DMS79 treated with DMSO at 0.1 percent for 48 hours (cell line): ENCODE measurements at places on chromosomes 16 and 17.

DNA sequence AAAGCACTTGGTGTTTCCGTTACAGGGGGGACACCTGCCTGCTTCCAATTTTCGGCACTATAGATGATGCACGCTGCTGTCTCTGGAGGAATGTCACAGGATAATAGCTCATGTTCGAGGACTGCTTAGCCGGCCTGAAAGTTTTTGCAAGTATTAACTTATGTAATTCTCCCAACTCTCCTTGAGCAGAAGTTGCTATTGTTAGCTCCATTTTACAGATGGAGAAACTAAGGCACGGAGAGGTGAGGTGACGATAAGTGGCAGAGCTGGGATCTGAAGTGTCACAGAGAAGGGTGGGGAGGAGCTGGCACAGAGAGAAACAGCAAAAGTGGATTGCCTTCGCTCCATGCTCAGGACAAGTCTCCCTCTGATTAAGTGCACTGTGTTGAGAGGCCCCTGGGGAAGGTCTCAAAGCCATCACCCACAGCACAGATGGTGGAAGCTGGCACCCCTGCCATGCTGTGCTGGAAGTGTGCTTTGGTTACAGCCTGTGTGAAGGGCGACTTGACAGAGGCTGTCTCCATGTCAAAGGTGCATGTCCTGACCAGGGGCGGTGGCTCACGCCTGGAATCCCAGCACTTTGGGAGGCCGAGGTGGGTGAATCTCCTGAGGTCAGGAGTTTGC is 40.8 kb upstream of the MEAK7 start:
- no peak for DNase-seq

DNA sequence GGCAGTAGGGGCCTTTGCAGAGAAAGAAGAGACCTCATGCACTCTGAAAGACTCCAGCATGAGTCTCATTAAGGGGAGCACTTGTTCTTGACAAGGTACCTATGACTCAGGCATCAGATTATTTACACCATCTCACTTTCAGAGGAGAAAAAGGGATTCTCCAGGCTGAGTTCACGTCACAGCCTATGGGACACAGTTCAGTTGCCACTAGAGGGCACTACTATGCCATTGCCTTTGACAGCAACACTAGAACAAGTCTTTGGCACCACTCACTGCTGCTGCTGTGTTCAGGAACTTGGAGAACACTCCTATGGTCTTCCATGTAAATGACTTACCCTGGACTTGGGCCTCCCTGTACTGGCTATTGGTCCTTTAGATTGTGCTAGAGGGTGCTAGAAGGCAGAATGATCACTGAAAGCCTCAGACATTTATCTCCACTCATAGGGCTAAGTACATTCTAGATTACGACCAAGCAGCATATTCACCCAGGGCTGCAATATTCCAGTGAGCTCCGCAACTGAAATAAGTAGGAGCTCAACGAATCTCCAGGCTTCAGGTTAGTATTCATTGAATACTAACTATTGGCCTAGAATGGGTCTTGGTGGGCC is 225.1 kb upstream of the CA10 start:
- DNase-seq = no peak

DNA sequence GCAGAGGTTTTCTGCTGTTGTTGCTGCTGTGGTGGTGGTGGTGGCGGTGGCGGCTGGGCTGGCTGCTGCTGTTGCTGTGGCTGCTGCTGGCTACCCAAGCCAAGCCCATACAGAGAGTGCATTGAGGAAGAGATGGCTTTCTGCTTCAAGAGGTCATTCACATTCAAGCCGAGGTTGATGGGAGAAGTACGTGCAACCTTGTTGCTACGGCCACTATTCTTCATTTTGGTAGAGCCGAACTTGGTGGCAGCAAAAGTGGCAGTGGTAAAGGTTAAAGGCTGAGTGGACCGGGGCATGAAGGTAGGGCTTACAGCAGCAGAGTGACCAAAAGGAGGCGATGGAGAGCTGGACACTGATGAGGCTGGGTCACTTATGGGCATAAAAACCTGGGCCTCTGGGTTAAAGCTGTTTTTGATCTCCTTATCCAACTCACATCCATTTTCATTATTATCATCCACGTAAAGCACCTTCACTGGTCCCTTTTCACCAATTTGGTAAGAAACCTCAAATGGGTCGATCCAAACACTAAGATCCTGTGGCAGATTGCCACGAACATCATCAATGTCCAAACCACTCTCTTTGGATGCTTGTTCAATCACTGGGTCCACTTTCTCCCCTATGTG is 2.8 kb downstream of the TOB1 start:
- no peak for DNase-seq

DNA sequence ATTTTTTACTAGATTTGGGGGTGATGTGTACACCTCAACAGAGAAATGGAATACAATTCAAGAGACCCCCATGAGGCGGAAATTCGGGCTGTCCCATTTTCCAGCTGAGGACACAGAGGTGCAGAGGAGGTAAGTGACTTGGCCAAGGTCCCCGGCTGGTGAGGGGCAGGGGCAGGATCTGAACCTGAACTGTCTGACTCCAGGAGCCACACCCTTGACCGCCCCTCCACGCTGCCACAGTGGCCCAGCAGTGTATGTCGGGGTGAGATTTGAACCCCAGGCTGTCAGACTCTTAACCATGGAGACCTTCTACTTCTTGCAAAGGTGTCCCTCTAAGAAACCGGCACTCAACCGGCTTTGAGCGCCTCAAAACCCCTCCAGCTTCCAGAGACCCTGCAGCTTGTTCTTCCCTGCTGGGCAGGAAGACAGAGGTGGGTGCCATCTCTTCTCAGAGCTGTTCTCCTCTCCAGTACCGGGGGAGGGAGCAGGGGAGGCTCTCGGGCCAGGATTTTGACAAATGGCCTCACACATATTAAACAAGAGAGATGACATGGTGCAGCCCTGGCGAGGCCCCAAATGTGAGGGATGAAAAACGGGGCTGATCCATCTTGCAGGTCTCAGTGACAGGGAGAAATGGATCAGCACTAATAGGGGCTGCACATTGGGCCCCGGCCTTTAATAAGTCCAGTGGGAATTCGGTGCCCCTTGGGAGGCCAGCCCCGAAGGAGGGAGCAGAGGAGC is 222.3 kb downstream of the GSG1L start:
- no peak for DNase-seq

DNA sequence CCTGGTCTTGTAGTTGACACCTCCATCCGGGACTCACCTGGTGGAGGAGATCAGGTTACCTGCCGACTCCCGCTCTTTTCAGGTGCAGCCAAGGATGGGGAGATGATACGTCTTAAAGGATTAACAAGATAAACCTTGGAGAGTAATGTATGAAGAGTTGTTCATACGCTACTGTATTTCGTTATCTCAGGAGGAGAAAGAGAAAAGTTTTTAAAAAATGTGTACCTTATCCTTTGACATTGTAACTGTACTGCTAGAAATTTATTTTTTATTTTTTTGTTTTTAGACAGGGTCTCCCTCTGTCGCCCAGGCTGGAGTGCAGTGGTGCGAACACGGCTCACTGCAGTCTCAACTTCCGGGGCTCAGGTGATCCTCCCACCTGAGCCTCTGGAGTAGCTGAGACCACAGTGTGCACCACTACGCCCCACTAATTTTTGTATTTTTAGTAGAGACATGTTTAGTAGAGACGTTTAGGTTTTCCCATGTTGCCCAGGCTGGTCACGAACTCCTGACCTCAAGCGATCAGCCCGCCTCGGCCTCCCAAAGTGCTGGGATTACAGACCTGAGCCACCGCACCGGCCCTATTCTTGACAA is 764 bp upstream of the SMURF2 start:
- peak; percentile 17 for DNase-seq

- no peak for DNase-seq
These were observed 37.2 kb downstream of the CDK5R1 start for GRCh38 chr17:32523827-32524552.

DNA sequence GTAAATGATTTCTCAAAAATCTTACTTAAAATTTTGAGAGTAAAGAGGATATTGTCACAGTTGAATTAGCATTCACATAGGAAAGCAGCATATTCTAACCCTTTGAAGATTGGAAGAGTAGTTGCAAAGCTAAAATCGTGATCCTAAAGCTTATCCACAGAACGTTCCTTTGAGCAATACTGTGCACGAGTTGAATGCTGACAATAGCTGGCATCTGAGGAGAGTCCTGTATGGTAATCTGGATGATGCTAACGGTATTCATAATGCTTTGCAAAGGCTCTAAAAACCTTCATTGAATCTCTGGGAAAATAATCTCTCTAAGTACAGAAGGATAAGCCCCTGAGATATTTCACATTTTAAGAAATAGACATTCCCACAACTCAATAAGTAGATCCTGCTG is 354.6 kb downstream of the CDH8 start:
- DNase-seq = no peak

DNA sequence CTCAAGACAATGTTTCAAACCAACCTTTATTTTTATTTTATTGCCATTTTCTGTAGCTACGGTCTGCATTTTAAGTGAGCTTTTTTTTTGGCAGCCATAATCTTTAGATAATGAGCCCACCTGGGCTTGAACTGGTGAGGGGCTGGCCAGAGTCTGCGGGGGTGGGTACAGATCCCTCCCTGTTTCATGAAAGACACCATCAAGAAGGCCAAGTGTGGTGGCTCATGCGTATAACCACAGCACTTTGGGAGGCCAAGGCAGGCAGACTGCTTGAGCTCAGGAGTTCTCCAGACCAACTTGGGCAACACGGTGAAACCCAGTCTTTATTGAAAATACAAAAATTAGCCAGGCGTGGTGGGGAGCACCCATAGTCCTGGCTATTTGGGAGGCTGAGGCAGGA is 113.7 kb downstream of the CPPED1 start:
- DNase-seq = no peak

DNA sequence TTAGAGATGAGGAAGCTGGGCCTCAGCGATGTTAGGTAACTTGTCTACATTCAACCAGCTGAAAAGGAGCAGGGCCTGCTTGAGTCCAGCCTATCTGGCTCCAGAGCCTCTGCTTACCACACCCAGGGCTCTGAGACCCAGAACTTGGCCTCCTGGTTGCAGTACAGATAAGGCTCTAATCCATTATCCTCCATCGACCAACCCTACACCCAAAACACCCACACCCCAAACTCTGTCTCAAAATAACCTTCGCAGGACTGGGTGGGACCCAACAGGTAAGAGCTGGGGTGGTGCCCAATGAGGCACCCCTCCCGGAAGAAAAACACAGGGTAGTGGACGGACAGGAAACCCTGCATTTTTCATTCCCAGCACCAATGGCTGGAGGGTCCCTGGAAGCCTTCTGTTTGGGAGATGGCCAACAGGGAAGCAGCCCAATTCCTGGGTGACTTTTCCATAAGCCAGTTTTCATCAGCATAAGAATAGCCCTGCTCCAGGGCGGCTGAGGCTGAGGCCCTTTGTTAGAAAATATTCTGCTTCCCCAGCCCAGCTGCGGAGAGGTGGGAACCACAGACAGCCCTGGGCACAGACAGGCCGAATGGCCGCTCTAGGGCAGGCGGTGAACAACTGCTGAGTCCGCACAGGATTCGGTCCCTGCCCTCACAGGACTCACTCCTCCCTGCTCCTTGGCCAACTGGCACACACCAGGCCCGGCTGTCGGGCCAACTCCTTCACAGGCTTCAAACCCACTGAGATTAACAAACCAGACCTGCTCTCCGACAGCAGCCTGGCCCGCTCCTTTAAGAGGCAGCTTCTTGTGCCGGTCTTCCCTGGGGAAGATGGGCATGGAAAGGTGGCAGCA is 9.8 kb downstream of the SMIM5 start:
- DNase-seq = no peak

- peak; percentile 98 for DNase-seq
These were observed 23.0 kb downstream of the SUPT6H start for GRCh38 chr17:28684963-28685362.

GRCh38 chr17:13594762-13595598 is 6.7 kb downstream of the HS3ST3A1 start:
- DNase-seq = no peak

- DNase-seq = no peak
These were observed 1.4 kb downstream of the ZSWIM7 start for GRCh38 chr17:15998031-15998562.

DNA sequence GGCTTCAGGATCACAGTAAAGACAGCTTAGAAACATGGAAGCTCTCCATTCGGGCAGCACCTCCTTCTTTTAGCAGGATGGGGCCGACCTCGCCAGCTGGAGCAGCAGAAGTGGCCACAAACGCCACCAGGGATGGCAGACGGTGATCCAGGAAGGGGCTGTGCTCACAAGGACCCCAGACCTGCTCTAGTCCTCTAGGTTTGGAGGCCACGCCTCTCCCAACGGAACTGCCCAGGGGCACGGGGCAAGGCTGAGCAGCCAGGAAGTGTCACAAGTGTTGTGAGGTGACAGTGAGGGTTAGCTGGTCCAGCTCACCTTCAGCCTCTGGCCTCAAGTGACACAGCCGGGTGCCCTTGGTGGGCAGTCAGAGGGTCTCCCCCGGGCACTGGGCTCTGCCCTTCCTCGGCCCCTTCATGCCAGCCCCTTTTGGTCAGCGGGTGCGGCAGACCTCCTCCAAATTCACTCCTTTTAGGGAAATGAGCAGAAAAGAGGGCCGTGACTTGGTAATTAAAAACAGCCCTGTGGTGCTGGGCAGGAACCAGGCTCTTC is 20.4 kb downstream of the CEP295NL start:
- DNase-seq = no peak

DNA sequence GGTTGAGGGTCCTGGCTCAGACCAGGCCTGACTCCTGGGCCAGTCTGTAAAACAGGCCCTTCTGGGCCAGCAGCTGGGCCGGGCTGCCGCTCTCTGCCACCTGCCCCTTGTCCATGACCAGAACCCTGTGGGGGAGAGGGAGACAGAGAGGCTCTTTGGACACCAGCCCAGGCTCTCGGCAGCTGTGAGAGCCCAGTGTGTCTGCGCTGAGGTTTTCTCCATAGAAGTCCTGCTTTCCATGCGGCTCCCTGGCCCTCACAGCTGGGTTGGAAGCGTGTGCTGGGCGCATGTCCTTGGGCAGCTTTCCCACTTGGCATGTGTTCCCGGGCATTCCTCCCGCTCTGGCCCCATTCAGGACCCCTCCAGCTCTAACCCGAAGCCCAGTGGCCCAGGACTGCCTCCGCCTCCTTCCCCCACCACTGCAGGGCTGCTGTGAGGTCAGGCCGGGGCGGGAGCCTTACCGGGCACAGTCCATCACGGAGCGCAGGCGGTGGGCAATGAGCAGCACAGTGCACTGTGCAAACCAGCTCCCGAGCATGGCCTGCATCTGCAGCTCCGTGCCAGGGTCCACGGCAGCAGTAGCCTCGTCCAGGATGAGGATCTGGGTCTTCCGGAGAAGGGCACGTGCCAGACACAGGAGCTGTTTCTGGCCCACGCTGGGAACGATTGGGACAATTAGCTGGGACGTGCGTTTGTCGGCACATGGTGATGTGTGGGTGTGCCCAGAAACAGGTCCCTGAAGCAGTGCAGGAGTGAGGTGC is 73.0 kb downstream of the ABCC6 start:
- no peak for DNase-seq

- peak; percentile 2 for DNase-seq
These were observed 19.3 kb downstream of the PLD6 start for GRCh38 chr17:17186551-17187505.

- DNase-seq = peak; percentile 19
These were observed 6.9 kb downstream of the PHOSPHO1 start for GRCh38 chr17:49223517-49224197.

- DNase-seq = no peak
These were observed 2.1 kb upstream of the ATP2A1 start for GRCh38 chr16:28876019-28876659.

DNA sequence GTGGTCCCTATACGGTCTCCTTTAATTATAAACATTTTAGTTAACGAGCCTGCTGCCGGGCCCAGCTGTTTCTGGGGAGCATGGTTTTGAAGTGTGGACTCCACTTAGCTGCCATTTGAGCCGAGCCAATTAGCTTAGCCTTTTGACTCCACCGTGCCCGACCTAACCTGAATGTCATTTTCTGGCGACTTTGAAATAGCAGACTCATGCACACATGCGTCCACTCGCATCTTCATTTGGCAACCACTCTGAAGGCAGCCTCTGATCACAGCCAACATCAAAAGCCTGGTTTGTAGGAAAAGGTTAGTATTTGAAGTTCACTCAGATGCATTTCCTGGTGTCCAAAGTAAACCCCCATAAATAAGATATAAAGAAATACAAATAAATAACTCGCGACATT is 16.8 kb downstream of the AXIN2 start:
- DNase-seq = peak; percentile 5
